ENCODE measurements at places on chromosomes 2 and 18.

- no peak for DNase-seq
Measured at GRCh38 chr2:174546519-174547506, 50.8 kb downstream of the WIPF1 start.

GRCh38 chr18:77108001-77108692 is 24.4 kb downstream of the MBP start:
- DNase-seq: no peak

DNA sequence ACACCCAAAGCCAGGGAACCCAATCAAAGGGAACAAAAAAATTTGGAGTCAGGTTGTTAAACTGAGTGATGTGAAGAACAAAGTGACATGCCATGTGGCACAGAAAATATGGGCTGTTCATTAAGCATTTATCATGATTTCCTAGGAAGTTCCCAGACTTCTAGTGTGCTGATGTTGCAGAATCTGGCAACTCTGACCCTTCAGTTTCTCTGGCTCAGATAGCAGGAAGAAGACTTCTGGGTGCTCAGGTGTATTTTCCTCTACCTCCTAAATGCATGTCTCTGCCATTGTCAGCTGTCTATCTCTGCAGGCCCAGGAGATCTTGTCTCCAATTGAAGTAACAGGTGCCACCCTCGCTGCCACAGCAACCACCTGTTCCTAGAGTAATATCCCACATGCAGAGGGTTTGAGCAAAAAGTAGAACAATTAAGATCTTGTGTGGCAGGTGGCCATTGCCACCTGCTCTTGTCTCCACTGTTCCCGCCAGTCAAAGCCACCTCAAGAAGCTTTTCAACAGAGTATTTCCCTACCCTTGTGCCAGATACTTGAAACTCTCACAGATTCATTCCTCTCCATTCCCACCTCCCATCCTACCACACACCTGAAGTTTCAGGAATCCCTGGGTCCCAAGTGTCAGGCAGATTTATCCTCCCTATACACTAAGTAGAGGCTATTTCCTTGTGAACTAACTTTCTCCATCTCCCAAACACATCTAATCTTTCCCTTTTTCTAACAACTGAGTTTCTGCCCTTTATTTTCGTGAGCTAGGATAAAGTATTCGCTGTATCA is 533.7 kb upstream of the CHAC2 start:
- no peak for DNase-seq

GRCh38 chr2:6793371-6793770 is 72.3 kb downstream of the CMPK2 start:
- DNase-seq: no peak

- no peak for DNase-seq
Measured at GRCh38 chr18:8962855-8963635, 139.5 kb upstream of the NDUFV2 start.

DNA sequence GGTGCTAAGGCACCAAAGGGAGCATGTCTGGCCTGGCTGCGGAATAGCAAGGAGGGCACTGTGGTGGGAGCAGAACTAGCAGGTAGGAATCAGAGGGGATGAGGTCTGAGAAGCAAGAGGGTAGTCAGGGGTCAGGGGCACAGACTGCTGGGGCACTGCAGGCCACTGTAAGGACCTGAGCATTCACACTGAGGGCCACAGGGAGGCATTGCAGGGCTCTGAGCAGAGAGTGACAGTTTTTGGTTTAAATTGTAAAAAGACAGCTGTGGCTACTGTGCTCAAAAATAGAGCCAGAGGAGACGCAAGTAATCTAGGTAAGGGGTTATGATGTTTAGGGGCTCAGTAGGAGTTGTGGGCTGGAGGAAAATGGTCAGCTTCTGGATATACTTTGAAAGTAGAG is 41.5 kb downstream of the ARHGAP25 start:
- no peak for DNase-seq

DNA sequence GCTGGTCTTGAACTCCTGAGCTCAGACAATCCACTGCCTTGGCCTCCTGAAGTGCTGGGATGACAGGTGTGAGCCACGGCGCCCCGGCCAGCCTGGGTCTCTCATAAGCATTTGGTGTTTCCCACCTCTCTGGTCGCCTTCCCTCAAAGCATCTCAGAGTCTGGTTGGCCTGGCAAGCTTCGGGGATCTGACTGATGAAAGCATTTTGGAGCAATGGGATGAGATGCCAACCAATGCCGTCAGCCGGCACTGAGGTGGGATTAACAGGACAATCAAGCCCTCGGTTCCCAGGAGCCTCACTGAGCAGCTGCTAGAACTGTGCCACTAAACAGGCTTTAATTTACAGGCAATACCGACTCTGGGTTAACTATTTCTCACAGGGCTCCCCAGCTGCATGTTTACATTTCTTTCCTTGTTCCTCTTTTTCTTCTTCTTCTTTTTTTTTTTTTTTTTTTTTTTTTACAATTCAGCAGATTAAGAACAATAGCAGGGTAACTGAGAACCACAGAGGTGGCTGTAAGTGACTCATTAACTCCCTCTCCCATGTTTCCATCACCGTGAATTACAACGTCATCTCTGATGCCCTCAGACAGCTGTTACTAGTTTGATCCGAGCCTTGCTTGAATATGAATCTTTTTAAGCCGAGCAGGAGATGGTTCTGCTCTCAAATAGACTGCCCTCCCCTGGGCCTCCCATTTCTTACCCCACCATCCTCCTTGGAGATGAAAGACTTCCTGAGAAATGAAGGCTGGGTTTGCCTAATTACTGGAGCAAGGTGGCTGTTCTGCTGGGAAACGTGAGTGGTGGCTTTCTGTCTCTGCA is 37.9 kb downstream of the ODC1 start:
- no peak for DNase-seq

- DNase-seq: no peak
Measured at GRCh38 chr2:60483401-60483800, 70.1 kb downstream of the BCL11A start.

- no peak for DNase-seq
Measured at GRCh38 chr18:50158866-50159653, 35.9 kb downstream of the MYO5B start.

Measured in HAP-1 (cell line).